Activated CD4-positive, alpha-beta T cell treated with anti-CD3 and anti-CD28 coated beads, Interleukin-2, amount 50 U/mL, for 4 hours (primary cell): ENCODE measurements at places on chromosomes 7 and 10.

DNA sequence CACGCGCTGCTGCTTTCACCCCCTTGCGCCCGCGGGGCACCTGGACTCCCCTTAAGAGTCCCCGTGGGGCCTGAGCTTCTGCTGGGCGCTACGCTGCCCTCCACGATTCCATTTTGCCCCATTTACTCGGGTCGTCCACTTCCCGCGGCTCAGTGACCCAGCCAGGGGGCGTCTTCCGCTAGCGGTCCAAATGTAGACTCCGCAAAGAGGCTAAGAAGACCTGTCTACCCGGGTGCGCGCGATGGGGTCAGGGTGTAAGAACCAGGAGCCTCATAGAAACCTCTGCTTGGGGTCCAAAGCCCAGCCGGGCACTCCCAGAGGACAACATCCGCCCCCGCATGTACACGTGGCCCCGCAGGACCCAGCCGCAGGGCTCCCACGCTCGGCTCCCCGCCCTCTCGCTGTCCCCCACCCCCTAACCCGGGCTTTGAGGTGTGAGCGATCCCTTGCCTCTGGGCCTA is 5.2 kb upstream of the HMX2 start:
- DNase-seq: no peak

DNA sequence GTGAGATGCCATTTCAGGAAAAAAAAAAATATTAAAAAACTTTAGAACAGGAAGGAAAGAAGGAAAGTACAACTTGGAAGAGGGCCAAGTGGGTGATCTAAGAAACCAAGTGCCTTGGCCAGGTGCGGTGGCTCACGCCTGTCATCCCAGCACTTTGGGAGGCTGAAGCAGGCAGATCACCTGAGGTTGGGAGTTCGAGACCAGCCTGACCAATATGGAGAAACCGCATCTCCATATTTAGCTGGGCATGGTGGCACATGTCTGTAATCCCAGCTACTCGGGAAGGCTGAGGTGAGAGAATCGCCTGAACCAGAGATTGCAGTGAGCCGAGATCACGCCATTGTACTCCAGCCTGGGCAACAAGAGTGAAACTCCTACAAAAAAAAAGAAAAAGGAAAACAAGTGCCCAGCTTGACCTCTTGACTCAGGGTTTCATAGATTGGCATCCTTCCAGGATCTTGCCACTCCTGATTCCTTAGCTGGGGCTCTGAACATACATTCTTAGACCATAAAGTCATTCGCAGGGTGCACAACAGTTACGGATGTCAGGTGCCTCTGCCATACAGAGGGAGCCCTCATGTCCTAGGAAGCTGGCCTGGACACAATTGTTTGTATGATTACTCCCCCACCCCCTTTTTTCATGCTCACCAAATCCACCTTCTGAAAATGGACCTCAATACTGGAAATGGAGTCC is 2.1 kb upstream of the GUSB start:
- DNase-seq: no peak

DNA sequence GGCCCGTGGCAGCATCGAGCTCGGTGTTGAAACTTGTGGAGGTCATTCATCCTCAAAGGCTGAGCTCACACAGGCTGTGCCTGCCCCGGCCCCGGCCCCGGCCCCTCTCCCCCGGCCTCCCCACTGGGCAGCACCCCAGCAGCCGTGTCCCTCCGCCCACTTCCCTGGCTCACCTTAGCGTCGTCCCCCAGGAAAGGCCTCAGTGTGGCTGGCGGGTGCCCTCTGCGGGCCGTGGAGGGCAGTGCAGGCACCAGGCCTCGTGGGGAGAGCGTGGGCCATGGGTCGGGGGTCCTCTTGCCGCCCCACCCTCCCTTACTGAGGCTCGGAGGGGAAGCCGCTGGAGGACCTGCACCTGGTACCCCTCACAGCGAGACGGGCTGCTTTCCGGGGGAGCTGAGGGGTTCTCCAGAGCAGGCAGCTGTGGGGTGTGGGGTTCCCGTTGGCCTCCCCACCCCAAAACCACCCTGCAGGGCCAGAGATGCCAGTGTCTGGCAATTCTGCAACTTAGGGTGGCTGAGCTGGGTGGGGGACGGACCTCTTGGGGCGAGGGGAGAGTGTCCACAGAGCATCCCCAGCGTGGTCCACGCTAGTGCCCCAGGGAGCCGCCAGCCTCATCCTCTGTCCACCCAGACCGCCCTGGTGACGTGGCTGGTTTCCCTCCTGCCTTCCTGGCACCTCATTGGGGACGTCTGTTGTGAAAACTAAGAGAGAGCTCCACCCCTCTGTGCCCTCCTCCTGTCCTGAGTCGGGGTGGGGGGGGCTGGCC is 44.2 kb upstream of the DPYSL4 start:
- peak; percentile 32 for DNase-seq

DNA sequence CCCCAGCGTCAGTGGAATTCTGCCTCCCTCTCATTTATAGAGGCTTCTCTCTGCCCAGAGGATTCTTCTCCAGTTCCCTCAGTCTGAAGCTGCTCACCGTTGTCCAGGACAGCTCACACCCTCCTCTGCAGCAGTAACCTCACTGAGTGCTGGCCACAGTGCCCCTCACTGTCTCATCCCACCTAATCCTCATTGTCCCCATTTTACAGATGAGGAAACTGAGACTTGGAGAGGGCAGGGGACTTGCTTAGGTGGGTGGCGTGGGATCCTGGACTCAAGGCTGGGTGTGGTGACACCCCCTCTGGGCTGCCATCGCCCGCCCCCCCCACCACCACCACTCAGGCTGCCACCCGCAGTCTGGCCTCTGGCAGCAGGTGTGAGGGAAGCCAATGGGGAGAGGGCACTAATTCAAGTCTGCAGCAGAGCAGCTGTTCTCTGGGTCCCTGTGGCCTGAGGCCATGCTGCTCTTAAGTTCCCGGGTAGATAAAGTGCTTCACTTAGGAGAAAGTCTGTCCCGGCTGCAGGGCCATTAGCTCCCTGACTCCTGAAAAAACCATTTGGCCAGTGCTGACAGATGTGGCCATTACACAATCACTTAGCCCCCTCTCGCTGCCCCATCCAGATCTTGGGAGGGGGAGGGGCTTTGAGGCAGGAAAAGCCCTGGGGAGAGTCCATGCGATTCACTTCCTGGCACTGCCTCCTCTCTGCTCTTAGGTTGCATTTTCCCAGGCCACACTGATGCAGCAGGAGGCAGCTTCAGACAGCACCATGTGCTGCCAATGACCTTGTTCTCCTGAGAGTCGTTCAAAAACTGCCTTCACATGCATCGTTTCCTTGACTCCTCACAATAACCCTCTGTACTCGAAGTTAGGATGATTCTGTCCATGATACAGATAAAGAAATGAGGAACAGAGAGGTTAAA is 36.3 kb downstream of the DRGX start:
- no peak for DNase-seq

DNA sequence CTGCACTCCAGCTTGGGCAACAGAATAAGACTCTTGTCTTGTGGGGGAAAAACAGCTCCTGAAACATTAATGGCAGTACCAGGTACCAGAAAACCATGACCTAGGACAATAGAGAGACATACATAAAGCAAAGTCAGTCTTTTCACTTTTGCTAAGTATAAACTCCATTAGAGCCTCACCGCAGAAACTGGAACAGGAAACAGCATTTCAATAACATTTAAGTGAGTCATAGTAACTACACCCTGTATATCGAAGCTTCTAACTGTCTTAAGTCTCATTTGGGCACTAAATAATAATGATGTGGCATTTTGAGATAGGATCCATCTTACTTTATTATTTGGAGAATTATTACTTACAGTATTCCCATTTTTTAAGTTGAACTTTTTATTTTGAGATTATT is 517.8 kb upstream of the CELF2 start:
- DNase-seq: no peak
